ENCODE measurements at places on chromosomes 1 and 21.

DNA sequence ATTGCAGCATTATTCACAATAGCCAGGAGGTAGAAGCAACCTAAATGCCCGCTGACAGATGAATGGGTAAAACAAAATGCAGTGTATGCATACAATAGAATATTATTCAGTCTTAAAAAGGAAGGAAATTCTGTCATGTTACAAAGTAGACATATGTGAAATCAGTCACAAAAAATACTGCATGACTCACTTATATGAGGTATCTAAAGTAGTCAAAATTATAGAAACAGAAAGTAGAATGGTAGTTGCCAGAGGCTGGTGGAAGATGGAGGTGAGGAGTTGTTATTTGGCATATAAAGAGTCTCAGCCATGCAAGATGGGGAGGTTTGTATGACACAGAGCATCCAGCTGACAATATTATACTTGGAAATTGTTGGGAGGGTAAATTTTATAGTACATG lies 43.0 kb upstream of the EGLN1 start:
- DNase-seq, result no peak

DNA sequence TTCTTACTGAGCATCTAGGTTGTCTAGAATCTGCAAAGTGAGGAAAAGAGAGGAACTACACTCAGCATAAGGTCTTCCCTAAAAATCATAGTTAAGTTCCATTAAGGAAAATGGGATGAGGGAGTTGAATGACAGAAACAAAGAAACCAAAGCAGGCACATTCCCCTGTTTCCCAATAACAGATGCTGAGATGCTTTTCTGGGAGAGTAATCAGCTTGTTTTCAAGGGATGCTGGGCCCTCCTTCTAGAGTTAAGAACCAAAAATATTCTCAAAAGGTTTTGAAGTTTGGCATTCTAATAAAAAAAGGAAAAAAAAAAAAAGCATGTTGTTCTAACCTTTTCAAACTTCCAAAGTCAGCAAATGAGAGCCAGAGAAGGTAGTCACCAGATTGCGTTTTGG lies 105.2 kb upstream of the ZNF648 start:
- no peak for DNase-seq

DNA sequence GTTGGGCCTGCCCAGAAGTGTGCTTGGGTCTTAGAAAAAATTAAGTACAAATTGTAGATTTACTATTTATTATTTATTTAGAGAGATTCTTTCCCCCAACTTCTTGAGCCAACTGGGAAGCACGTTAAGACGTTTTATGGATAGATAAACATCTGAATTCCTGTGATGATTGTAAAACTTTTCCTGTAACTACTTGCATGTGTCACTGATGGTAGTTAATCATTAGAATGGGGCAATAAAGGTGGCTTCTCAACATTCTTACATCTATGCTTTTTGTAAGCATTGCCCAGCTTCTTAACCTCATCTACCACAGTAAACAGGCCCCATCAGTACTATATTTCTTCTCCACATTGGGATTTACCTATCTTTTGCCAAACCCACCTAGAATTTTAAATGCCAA lies 559.8 kb downstream of the LMO4 start:
- DNase-seq, result no peak

DNA sequence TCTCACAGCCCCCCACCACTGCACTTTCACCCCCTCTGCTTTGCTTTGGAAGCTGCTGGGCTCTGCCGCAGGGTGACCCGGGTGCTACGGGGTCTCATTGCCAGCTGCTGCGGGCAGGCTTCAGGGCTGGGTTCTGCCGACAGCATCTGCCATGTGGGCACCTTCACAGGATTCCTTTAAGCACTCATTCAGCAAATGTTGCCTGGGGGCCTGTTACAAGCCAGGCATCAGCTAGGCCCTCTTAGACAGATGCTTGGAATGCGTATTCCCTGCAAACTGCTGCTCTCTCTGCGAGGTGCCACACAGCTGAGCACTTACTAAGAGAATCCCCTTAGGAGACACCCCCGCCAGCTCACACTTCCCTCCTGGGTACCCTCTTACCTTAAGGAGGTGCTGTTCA lies 29.2 kb downstream of the COL16A1 start:
- no peak for DNase-seq
